GM12878 (cell line): ENCODE measurements at places on chromosomes 11 and 22.
A peak's percentile ranks its signal among the peaks of the same experiment; 100 is the strongest.

- no peak for DNase-seq
- no peak overlapping the region for H3K27ac ChIP-seq
- H3K36me3 ChIP-seq, result no peaks in the 10 kb centered on the region; the same call in 1 of the 2 replicates
- no peak overlapping the region for H3K4me3 ChIP-seq
- peaks cover 4% of the 10 kb centered on the region; the same call in 1 of the 2 replicates for H3K4me1 ChIP-seq
Observed at GRCh38 chr11:102416976-102417375, 35.6 kb downstream of the TMEM123 start.

- no peak overlapping the region for H3K4me3 ChIP-seq
- DNase-seq, result no peak
- no peak overlapping the region for H3K27ac ChIP-seq
- H3K27me3 ChIP-seq, result no peaks in the 10 kb centered on the region; the same call in 1 of the 2 replicates
- H3K4me1 ChIP-seq, result no peaks in the 10 kb centered on the region
- no peaks in the 10 kb centered on the region for H3K36me3 ChIP-seq
Observed at GRCh38 chr11:65903068-65903481, 2.9 kb upstream of the FOSL1 start.

- DNase-seq, result no peak
- H3K4me1 ChIP-seq, result no peaks in the 10 kb centered on the region; the same call in 1 of the 2 replicates
- H3K36me3 ChIP-seq, result no peaks in the 10 kb centered on the region
- H3K27me3 ChIP-seq, result no peaks in the 10 kb centered on the region
- no peak overlapping the region for H3K4me3 ChIP-seq
- no peak overlapping the region for H3K27ac ChIP-seq
Observed at GRCh38 chr11:66820901-66821300, 22.3 kb upstream of the RCE1 start.

DNA sequence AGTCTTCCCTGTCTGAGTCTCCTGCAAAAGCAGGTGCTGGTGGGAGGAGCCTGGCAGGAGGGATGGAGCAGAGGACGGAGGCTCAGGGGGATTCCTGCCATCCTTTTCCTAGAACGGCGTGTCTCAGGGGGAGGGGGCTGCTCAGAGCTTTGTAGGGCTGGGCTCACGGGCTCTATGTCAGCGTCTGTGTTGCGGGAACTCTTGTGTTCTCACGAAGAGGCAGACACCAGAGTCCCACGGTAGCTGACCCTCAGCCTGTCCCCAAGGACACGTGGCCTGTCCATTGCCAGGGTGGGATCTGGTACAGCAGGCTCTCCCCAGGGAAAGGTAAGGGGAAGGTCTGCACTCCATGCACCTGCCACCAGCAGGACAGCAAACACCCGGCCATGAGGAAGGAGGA, 1505.2 kb downstream of the TBC1D22A start:
- H3K4me3 ChIP-seq, result no peak overlapping the region
- no peaks in the 10 kb centered on the region for H3K27me3 ChIP-seq
- H3K27ac ChIP-seq, result no peak overlapping the region
- no peaks in the 10 kb centered on the region for H3K36me3 ChIP-seq
- H3K4me1 ChIP-seq, result no peaks in the 10 kb centered on the region
- no peak for DNase-seq

GRCh38 chr11:129013737-129014475, 71.2 kb upstream of the TP53AIP1 start:
- DNase-seq, result no peak
- no peak overlapping the region for H3K4me3 ChIP-seq
- H3K36me3 ChIP-seq, result no peaks in the 10 kb centered on the region
- no peaks in the 10 kb centered on the region for H3K4me1 ChIP-seq
- H3K27ac ChIP-seq, result no peak overlapping the region
- H3K27me3 ChIP-seq, result no peaks in the 10 kb centered on the region

DNA sequence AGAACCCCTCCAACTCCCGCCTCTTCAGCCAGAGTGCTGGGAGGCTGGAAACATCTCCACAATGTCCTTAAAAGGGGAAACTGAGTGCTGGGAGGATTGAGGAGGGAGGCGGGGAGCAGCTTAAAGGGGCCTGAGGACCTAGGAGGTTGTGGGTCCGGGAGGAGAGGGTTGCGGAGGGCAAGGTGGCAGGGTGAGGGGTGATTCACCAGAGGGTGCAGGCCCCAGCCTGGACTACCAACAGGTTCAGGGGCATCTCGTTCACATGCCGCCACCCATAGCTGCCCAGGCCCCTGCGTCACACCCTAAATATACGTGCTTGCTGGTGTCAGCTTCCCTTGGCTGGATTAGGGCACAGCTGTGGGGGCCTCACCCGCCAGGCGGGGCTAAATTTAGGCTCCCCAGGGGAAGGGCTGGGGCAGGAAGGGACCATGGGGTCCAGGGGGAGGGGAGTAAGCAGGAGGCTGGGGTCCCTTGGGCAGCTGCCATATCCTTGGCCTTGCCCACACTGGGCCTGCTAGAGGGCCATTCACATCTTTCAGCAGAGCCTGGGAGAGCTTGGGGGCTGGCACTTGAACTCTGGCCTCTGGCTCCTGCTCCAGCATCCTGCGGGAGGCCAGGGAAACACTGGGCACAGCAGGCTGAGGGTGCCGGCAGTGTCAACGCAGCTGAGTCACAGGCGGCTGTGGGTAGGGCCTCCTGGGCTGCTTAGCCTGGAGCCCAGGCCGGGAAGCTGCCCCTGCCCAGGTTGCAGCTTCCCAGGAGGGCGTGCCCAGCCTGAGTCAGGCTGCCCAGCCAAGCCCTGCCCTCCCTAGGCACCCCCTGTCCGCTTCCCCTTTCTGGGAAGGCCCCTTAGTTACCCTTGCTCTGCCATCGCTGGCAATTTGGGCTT, 1.3 kb downstream of the EHBP1L1 start:
- peaks cover 23% of the 10 kb centered on the region for H3K4me1 ChIP-seq
- peaks cover 15% of the 10 kb centered on the region for H3K36me3 ChIP-seq
- peak overlapping the region; percentile 97 for H3K4me3 ChIP-seq

DNA sequence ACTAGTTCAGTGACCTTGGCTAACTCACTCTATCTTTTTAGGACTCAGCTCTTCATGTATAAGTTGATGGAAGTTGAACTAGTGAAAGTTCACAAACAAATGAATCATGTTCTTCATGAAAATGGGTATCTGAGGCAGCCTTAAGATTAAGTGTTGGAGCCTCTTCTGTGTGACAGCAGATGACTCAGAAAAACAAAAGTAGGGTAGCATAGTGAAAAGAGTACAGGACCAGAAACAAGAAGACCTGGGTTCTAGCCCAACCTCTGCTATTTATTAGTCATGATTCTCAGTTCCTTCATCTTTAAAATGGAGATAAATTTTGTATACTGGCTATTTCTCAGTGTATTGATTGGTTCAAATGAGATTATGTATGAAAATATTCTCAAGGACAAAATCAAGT, 60.2 kb downstream of the USP35 start:
- H3K4me3 ChIP-seq, result no peak overlapping the region
- no peak overlapping the region for H3K27ac ChIP-seq
- H3K36me3 ChIP-seq, result no peaks in the 10 kb centered on the region
- H3K4me1 ChIP-seq, result peaks cover 5% of the 10 kb centered on the region

GRCh38 chr22:22375576-22376351, 131.2 kb downstream of the VPREB1 start:
- DNase-seq, result no peak
- H3K4me1 ChIP-seq, result no peaks in the 10 kb centered on the region
- H3K4me3 ChIP-seq, result no peak overlapping the region
- H3K27me3 ChIP-seq, result no peaks in the 10 kb centered on the region
- no peak overlapping the region for H3K27ac ChIP-seq
- H3K36me3 ChIP-seq, result no peaks in the 10 kb centered on the region

DNA sequence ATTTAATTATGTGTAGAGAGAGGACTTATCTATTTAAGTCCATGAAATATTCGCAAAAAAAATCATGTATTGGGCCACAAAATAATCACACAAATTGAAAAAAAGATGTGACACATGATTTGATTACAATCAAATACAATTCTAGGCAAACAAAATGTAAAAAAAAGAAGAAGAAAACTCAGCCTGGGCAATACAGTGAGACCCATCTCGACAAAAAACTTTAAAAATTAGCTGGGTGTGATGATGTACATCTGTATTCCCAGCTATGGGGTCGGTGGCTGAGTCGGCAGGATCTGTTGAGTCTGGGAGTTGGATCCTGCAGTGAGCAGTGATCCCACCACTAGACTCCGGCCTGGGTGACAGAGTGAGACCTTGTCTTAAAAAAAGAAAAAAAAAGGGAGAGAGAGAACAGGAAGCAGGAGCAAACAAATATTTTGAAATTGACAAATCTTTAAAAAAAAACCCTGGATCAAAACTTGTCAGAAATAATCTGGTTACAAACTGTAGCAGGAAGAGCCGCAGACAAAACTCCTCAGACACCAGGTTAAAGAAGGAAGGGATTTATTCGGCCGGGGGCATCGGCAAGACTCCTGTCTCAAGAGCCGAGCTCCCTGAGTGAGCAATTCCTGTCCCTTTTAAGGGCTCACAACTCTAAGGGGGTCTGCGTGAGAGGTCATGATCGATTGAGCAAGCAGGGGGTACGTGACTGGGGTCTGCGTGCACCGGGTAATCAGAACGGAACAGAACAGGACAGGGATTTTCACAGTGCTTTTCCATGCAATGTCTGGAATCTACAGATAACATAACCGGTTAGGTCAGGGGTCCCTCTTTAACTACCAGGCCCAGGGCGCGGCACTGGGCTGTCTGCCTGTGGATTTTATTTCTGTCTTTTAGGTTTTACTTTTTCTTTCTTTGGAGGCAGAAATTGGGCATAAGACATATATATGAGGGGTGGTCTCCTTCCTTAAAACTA, 3.3 kb upstream of the TYMP start:
- no peaks in the 10 kb centered on the region for H3K27me3 ChIP-seq
- peak overlapping the region; percentile 78 for H3K4me3 ChIP-seq
- H3K4me1 ChIP-seq, result peaks cover 50% of the 10 kb centered on the region
- H3K27ac ChIP-seq, result peak overlapping the region; percentile 100

- no peak overlapping the region for H3K27ac ChIP-seq
- H3K27me3 ChIP-seq, result peaks cover 3% of the 10 kb centered on the region
- no peaks in the 10 kb centered on the region for H3K36me3 ChIP-seq
Observed at GRCh38 chr22:44360668-44361381, 48.1 kb upstream of the SHISAL1 start.

DNA sequence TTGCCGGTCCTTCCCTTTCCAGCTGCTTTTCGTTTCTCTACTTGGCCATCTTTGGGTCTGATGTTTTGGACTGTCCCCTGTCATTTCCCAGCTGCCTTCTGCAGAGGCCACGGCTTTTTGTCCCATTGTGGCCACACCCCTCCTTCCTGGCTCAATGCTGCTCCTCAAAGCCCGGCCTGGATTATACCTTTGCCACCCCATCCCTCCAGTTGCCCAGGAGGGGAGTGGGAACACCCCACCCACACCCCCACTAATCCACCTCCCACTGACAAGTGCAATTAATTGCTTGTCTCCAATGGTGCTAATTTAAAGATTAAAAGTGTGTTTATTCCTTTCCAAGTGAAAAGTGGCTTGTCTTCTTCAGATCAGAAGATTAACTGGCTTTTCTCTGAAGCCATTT, 34.2 kb upstream of the CSNK2A3 start:
- H3K36me3 ChIP-seq, result no peaks in the 10 kb centered on the region
- no peak overlapping the region for H3K4me3 ChIP-seq
- H3K4me1 ChIP-seq, result no peaks in the 10 kb centered on the region

DNA sequence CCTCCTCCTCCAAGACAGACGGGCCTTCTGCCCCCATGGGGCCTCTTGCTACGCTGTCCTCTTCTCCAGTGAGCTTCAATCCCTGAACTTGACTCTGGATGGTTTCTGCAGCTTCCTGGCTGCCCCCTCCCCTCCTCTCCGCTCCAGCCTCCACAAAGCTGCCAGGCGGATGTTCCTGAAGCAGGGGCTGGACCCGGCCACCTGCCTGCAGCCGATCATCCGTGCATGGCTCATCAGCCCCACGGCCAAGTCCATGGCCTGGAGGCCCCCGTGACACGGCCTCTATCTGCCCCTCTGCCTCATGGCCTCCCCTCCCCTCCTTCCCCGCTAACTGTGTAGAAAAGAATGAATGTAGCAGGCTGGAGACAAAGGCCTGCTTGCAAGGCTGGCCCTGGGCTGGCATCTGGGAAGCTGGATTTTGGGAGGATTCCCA, 6.8 kb upstream of the SUN2 start:
- H3K27ac ChIP-seq, result no peak overlapping the region
- no peaks in the 10 kb centered on the region for H3K27me3 ChIP-seq
- no peaks in the 10 kb centered on the region for H3K36me3 ChIP-seq
- peaks cover 18% of the 10 kb centered on the region for H3K4me1 ChIP-seq

- H3K4me3 ChIP-seq, result no peak overlapping the region
- no peak for DNase-seq
- no peaks in the 10 kb centered on the region for H3K27me3 ChIP-seq
Observed at GRCh38 chr11:44817207-44817949, 90.6 kb downstream of the TSPAN18 start.
